ENCODE measurements at places on chromosomes 4 and X. TPM values are rescaled to one million over a fixed set of nuclear protein-coding genes. Genes with fewer than 3 reads are reported as not detected.

GRCh38 chrX:2516623-2517022, 15.8 kb upstream of the DHRSX start:
- DNase-seq: no peak

GRCh38 chrX:24202465-24203031, 53.0 kb downstream of the ZFX start:
- DNase-seq: no peak

- DNase-seq: no peak
Observed at GRCh38 chr4:10684631-10685030, at the start of gene CLNK. Gene CLNK (minus strand): TSS chr4:10684768. CDS start chr4:10667869, 16,899 bp downstream.

DNA sequence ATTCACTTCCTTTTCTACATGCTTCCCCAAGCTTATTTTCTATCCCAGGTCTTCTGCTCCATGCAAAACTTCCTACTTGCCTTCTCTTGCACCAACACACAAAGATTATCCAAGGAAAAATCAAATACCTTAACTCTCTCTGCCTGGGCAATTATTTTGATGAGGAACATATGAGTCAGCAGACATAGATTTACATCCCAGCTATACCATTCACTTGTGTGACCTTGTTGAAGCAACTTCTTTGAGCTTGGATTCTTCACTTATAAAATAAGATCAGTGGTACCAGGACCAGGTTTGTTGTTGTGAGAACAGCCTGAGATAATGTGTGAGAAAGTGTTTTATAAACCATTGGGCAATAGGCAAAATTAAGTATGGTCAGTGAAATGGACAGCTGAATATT, 39.1 kb upstream of the TMEM192 start:
- no peak for DNase-seq

DNA sequence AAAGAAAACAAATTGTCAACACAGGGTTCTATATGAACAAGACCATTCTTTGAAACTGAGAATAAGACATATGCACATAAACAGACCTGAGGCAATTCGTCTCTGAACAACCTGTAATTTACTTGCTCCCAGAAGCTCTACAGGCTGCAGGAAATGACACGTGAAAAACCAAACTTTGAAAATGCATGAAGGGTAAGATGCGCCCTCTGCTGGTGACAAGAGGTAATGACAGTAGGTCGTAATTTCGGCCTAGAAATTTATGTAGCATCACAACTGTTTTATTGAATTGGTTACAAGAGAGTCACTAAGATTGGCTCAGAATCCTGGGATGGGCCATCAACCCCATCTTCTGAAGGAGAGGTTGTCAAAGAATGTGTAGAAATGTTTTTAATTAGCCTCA, 276.5 kb downstream of the PPP4R3C start:
- peak; percentile 42 for DNase-seq

- DNase-seq: no peak
Observed at GRCh38 chr4:152613841-152614721, 65.7 kb downstream of the TMEM154 start.

DNA sequence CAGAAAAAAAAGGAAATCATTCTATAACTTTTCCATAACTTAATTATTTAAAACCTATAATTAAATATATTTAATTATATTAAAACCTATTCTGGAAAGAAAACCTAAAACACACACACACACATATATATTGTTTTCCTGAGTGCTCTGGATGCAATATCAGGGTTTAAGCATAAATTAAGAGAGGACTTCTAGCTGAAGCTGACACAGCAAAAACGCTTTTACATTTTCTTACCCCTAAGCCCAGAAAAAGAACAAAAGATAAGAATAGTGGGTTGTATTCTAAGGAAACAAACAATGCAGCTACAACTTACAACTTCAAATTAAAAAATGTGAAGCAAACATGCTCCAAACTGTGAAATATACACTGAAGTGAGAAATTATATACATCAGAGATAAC, 52.3 kb downstream of the TMPRSS11B start:
- DNase-seq: no peak

DNA sequence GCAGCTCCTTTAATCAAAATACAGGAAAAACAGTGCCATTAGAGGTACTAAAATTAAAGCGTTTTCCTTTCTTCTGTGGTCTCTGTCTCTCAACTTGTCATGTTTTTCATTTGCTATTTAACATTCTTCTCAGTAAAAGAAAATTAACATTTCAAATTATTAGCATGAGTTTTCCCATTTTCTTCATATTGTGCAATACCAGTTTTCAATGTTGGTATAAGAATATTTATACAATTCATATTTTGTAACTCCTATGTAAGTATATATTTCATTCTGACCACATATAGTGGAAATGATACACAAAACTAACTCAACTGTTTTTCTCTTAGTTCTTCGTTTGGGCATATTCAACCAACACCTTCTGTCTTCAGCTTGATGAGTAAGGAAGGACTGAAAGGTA, 308.3 kb downstream of the HS3ST1 start:
- DNase-seq: no peak

DNA sequence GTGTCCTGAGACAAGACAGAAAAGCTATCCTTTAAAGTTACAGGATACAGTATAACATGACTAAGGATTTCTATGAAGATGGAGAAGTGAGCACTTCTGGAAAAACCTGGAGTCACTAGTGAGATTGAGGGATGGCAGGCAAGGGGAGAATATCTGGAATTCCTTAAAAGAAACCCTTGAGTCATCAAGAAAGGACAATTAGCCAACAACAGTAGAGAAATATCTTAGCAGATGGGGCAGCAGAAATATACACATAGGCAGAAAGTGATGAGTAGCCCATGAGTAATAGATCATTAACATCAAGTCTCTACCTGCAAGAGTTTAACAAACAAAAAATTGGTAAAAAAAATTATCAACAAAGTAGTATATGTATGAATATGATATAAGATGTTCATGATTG, 858.8 kb upstream of the FRG1 start:
- no peak for DNase-seq

DNA sequence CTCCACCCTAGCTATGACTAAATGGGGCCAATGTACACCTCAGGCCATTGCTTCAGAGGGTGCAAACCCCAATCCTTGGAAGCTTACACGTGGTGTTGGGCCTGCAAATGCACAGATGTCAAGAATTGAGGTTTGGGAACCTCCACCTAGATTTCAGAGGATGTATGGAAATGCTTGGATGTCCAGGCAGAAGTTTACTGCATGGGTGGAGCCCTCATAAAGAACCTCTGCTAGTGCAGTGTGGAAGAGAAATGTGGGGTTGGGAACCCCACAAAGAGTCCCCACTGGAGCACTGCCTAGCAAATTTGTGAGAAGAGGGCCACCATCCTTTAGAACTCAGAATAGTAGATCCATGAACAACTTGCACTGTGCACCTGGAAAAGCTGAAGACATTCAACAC, 284.1 kb downstream of the ANTXR2 start:
- DNase-seq: no peak

GRCh38 chr4:7206911-7207567, 14.7 kb downstream of the SORCS2 start:
- DNase-seq: peak; percentile 47

DNA sequence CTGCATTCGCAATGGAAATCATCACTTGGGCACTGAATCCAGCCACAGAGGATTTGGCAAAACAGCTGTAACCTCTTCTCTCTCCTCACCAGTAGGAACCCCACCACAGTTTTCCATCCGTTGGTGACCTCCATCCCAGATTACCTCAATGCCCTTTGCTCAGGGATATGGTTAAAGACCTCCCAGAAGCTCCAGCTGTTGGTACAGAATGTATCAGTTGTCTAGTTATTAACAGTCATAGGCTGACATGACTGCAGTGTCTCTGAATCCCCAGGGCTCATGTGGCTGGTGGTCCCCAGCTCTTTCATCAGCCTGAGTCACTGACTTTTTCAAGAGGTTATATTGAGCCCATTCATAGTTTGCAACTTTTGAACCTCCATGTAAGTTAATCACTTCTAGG, 189.8 kb upstream of the HHIP start:
- DNase-seq: no peak

GRCh38 chrX:53321230-53321942, 40.0 kb upstream of the IQSEC2 start:
- peak; percentile 49 for DNase-seq

DNA sequence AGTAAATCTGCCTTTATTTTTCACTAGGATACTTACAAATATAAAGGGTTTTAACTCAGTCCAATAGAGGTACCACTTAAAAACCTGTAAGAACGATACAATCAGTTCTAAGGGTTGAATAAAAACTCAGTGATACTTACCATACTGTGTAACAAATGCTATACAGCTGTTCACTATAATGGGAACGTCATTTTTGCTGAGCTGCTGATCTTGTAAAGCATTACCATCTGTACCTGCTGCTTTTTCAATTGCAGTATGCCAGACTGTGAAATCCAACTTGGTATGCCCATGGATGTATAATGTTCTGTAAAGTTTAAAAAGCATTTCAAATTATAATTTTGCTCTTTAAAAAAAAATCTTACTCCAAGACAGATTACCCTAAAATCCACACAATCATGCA, 111.2 kb downstream of the ARAP2 start:
- DNase-seq: no peak

DNA sequence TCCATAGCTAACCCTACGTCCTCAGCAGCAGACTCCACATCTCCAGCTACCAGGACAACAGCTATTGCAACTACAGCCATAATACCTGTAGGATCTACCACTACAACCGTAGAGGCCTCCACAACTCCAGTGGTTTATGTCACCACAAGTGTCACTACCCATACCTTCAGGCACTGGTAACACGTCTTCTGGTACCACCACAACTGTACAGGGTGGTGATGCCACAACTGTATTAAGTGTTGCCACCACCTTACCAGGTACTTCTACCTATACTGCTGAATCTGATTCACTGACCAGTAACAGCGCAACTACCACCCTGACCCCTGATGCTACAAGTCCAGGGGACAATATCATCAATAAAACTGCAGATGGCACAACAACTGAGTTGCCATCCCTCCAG, 34.6 kb upstream of the CABS1 start:
- no peak for DNase-seq

DNA sequence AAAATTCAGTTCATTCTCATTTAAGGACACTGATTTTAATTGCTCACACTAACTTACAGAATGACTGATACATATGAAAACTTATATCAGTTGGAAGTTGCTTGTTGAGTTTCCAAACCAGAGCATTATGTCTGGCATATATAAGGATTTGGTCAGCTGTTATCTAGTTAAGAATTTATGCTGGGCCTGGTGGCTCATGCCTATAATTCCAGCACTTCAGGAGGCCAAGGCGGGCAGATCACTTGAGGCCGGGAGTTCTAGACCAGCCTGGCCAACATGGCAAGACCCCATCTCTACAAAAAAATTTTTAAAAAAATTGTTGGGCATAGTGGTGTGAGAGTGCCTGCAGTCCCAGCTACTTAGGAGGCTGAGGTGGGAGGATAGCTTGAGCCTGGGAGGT, 73.1 kb downstream of the SPRY1 start:
- no peak for DNase-seq

The SLC2A9 gene
- 8.6 TPM for total RNA-seq

The TRMT44 gene
- total RNA-seq: 13.2 TPM

The CLNK gene
- not detected for total RNA-seq

The SPANXN4 gene
- total RNA-seq: not detected

The NLGN3 gene
- total RNA-seq: not detected

The GAGE12J gene
- not detected for total RNA-seq

The CYBB gene
- 3.6 TPM for total RNA-seq
